ENCODE measurements at places on chromosomes 7 and 10.
A peak's percentile ranks its signal among the peaks of the same experiment; 100 is the strongest.

- no peak for DNase-seq
These were observed 4.8 kb upstream of the RET start for GRCh38 chr10:43071865-43072650.

- no peak for DNase-seq
These were observed 51.3 kb downstream of the TWIST1 start for GRCh38 chr7:19066170-19066569.

DNA sequence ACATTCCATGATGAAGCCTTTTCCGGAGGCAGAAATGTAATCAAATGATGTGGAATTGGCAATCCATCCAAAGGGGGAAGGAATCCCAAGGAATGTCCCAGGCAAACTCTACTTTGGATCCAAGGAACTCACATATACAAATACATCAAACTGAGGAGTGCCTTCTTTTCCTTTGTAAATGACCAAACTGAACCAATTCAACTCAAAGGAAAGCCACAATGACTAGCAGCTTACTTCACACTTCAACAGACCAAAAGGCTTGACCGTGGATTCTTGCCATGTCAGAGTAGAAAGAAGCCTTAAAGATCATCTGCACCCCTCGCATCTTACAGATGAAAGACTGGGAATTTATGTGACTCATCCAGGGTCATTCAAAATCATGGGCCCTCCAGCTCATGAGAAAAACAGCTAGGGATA is 79.7 kb upstream of the MACROH2A2 start:
- DNase-seq: no peak

DNA sequence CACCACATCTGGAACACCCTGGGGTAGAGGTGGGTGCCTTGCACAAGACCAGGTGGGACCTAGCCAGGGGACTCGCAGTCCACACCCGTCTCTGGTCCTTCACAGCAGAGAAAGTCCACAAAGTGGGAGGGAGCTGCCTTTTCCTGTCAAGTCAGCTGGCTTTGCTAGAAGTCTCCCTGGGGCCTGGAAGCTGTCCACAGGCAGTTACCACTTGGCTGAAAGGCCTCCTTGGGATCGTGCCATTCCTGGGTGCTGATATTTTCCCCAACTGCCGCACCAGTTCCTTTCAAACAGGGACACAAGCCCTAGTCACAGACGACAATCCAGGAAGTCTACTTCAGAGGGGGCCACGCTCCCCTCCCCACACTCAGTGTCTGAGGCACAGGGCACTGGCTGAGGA is 75.4 kb downstream of the AFAP1L2 start:
- no peak for DNase-seq

DNA sequence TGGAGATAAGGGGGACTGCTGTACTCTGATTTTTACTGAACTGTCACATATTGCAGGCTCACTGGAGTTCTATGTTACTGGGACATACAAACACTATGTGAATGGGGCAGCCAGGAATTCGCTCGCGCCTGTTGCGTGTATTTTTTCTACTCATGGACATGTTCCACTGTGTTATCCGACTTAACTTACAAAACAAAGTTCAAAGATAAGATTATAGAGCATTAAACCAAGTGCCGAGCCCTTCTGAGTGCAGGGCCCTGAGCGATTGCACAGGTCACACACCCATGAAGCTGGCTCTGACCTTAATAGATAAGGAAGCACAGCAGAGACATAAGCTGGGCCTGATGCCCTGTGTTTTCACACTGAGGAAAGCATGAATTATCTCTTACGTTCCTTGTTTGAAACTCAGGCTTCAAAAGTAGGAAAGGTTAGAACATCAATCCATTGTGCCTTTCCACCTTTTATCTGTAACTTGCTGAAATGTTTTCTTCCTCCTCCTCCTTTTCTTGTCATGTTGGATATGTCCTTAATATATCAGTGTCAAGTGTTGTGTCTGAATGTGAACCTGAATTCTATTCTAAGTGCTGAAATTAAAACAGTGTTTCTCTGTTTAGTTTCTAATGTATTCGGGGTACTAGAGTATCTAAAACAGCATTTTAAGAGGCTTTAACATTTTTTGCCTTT is 273.8 kb downstream of the AUTS2 start:
- DNase-seq: no peak

GRCh38 chr10:46283580-46284285 is 3.1 kb upstream of the ANTXRL start:
- DNase-seq: no peak

GRCh38 chr7:24899905-24900304 is 80.1 kb downstream of the OSBPL3 start:
- no peak for DNase-seq

- DNase-seq: no peak
These were observed 240.8 kb downstream of the SNX10 start for GRCh38 chr7:26532471-26532870.

- no peak for DNase-seq
These were observed 387.5 kb downstream of the CCSER2 start for GRCh38 chr10:84715911-84716310.

DNA sequence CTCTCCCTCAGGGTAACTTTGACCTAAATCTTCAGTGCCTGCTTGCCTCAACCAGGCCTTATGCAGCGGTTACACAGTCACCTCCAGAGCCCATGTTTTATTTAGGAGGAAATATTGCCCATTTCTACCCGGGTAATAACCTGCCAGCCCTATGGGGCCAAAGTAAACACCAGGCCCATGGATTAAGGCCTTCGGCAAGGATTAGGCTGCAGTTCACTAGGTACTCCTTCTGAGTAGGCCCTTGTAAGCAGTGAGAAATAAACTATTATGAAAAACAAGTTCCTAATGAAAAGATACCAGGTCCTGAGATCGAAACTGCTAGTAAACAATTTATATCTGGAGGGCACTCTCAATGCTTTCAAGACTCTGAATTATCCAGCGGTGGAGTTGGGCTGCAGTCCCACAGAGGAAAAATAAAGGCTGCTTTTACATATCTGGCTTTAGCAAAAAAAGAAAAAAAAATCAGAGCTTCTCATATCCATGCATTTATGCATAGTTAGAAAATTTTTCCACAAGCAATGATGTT is 3.7 kb upstream of the HOXA10 start:
- DNase-seq: no peak

DNA sequence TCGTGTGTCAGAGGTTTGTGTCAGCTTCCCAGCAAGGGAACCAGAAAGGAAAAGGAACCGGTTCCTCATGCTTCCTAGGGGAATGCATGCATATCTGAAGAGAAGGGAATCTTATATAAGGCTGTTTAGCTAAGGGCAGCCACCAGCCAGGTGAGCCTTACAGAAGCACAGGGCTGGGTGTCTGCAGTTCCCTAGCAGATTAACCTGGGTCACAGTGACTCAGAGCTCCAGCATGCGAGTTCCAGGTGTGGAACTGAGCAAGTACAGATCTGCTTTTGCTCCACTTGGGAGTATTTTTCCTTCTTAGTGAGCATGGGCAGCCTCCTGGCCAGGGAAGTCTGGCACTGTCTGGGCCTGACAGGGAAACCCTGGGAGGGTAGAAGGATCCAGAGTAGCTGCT is 957 bp upstream of the ANKRD2 start:
- no peak for DNase-seq

DNA sequence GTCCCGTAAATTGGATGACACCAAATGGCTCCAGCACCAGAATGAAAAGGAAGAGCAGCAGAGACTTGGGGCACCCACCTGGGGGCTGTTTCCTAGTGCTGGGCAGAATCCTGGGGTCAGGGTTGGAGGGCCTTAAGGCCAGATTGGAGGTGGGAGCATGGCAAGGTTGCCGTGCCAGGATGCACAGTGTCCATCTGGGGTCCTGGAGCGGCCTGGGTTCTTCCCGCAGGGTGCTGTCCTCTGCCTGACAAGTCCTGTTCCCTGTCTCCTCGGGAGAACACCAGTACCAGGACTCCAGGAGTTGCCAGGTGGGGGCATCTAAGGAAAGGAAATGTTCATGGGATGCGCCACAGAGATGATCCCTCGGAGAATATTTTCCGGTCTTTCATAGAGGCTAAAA is 42.8 kb downstream of the MGMT start:
- no peak for DNase-seq

DNA sequence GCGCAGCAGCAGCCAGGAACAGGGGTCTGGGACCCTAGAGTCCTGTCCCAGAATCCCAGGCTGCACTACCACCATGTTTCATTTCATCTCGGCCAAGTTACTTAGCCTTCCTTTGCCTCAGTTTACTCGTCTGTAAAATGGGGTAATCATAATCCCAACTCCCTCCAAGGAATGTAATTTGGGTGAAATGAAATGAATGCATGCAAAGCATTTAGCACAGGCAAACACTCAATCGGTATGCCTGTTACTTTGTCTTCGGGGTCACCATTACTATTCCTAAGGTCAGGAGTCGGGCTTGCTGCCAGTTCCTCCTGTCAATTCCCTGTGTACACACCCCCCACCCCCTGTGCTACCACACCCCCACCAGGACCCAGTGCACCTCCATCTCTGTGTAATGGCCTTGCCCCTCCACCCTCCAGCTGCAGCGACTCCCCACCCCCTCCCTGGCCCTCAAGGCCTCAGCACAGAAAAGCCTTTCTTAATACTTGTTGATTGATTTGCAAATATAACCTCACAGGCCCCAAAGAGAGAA is 1.7 kb downstream of the TNS3 start:
- no peak for DNase-seq

GRCh38 chr10:127035827-127036226 is 130.6 kb downstream of the DOCK1 start:
- DNase-seq: no peak

GRCh38 chr10:17026686-17027485 is 102.7 kb downstream of the CUBN start:
- peak; percentile 71 for DNase-seq

DNA sequence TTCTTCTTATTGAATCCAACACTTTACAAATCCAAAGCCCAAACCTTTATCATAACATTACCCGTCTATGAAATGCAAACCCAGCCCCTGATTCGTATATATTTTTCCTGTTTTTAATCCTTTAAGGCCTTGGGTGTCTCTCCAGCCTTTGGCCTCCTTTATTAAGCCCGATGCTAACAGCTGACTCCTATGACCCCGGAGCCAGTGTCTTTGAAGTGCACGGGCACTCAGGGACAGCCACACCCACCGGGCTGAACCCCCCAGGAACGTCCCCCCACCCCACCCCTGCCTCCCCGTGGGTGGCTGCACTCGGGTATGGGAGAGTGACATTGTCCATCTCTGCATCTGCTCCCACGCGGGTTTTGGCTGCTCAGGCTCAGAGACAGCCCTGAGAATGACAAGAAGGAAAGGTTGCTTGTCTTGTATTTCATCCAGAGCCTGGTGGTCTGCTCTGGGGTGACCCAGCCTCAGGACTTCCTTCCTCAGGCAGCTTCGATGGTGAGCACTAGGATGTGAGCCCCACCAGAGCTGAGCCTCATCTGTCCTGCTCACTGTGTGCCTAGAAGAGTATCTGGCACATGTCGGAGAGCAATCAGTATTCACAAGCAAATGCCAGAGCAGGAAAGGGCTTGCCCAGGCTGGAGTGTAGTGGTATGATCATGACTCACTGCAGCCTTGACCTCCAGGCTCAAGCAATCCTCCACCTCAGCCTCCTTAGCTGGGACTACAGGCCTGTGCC is 210.4 kb downstream of the SKIDA1 start:
- DNase-seq: no peak

DNA sequence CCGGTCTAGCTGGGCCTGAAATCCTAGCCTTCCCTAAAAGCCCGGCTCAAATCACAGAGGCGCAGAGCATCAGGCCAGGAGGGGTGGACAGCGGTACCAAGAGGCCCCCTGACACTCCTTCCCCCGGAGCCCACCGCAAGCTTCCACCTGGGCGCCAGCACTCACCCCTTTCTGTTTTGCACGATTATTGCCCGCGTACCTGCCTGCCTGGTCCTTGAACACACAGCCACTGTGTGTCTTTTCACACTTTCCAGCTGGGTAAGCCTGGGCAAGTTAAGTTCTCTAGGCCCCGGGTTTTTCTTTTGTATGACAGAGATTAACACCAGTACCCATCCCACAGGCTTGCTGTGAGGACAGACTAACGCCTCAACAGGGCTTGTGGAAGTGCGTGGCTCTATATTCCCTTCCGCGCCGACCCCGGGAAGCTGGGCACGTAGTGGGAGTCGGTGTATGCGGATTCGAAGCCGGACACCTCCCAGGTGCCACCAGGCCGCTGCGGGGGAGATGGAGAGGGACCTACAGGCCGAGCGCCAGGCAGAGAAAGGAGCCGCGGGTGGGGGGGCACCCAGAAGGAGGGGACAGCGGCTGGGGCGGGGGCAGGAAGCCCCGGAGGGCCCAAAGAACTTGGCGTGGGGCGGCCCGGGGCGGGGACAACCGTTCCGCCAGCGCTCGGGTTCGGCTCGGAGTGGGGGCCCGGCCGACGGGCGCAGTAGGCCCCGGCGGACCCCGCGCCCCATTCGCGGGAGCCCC is 792 bp downstream of the ZNF746 start:
- DNase-seq: peak; percentile 46

- DNase-seq: peak; percentile 76
These were observed 6.9 kb downstream of the STN1 start for GRCh38 chr10:103911021-103911459.

- no peak for DNase-seq
These were observed 100.5 kb upstream of the SDK1 start for GRCh38 chr7:3200504-3200903.

GRCh38 chr7:142956951-142957623 is 5.1 kb downstream of the KEL start:
- no peak for DNase-seq

DNA sequence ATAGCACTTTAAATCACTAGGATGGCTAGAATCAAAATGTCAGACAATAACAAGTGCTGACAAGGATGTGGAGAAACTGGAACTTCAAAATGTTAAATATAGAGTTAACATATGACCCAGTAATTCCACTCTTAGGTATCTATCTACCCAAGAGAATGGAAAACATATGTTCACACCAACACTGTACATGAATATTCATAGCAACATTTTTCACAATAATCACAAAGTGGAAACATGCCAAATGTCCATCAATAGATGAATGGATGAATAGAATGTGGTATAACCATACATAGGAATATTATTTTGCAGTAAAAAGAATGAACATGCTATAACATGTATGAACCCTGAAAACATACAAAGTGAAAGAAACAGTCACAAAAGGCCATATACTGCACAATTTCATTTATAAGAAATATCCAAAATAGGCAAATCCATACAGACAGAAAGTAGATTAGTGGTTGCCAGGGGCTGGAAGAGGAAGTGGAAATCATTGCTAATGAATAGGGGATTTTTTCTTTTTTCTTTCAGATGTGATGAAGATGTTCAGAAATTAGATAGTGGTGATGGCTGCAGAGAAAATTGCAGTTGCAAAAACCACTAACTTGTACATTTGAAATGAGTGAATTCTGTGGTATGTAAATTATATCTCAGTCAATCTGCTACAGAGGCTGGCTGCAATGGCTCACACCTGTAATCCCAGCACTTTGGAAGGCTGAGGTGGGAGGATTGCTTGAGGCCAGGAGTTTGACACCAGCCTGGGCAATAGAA is 93.0 kb downstream of the CPVL start:
- DNase-seq: no peak

DNA sequence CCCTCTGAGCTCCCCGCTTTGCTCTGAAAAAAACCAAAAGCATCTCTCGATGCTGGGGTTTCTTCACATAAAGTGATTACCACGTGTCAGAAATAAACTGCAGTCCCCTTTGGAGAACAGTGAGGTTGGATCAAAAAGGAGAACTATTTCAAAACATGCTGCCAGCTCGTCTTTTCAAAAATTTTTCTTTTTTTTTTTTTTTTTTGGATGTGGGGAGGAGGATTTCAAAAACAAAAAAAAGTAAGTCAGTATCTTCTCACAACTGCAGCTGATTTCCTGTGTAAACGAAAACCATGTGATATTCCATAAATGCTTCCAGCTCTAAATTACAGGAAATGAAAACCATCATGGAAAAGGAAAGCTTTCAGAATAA is 155.0 kb upstream of the LYZL2 start:
- no peak for DNase-seq

Data from CD4-positive, alpha-beta memory T cell (primary cell).